HS-5 (cell line): ENCODE measurements at places on chromosomes 4 and X.

DNA sequence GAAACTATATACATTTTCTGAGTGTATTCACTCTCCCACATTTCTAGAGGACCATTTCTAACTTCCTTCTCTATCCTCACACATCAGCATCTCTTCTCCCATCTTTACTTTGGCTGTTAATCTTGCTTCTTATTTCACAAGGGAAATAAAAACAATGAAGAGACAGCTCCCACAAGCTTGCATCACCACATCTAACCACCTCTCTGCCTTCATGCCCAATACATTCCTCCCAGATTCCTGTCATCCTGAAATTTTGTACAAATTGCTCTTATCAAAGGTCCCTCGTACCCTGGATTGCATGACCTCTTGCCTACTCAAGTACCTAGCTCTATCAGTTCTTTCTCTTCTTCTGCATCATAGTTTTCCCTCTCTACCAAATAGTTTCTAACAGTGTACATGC lies 215.2 kb downstream of the ANTXR2 start:
- DNase-seq: no peak

GRCh38 chr4:74618659-74619058 lies 173.7 kb downstream of the AREG start:
- DNase-seq: no peak

GRCh38 chr4:123356921-123357320 lies 39.7 kb upstream of the SPRY1 start:
- DNase-seq: no peak

DNA sequence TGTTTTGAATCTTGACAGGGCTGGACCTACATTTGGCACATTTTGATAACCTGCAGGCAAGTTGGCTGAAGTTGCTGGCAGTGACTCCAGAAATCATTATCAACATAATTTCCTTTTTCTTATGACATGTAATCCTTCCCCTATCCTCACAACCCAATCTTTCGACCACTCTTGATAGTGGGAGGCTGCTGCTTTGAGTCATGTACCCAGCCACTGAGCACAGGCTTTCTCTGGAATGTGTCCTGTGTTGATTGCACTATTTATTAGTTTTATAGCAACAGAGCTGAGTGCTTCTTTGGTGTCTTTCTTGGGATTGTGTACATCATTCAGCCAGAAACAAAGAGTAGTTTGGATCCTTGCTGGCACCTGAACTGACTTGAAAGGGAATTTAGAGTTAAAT lies 183.1 kb upstream of the LEF1 start:
- DNase-seq: no peak

DNA sequence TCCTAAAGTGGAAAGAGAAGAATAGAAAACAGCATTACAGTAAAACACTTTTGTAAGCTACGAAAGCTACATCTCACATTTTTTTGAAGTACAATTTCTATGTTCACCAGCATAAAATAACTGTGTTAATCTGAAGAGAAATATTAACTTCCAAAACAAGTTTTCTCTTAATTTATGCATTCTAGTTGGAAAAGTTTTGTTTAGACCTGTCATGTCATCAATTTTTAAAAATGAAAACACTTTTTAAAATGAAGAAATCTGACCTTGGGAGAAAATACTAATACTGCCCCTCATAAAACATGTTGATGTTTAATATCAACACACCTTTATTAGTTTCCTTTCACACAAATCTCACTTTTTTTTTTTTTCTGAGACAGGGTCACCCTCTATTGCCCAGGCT lies 45.2 kb downstream of the CCDC158 start:
- DNase-seq: no peak

DNA sequence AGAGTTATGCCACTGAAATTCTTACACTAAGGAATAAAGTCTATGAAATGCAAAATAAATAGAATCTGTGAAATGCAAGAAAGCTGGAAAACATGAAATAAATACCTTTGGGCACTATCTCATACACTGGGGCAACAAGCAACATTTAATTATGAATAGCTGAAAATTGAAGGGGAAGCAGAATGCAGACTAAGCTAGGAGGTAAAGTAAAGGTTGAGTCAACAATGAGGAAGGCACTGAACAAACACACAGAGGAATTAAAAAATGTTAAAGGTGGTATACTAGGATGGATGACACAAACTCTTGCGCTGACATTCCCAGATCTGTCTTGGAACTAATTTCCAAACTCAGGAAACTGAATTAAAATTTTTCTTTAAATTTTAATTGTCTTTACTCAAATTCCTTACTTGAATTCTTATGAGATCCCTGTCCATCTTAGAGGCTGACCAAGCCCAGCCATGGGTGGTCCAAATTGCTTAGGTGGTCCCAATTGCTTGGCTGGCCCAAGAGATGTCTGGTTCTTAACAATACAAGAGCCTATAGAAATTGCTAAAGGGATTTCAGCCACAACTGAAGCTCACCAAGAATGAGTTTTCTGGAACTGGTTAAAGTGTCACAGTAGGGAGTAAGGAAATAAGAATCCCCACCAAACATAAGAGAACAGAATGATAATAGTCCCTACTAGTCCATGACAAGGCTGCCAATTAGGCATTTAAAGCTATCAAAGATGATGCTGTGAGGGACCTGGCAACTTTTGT lies 41.3 kb upstream of the ZCCHC13 start:
- no peak for DNase-seq

DNA sequence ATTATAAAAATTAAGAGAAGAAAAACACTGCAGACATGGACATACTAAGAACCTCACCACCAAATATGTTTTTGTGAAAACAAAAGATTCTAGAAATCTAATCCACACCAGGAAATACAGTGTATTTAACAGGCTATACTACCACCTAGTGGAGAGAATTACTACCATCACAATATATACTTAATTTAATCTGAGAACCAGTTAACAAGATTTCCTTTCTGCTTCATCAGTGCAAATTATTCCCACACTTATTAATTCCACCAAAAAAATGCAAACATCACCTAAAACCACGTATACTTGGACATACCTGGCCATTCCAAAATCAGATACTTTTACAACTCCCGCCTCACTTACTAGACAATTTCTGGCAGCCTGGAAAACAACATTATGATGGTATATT lies 7.0 kb upstream of the TXK start:
- DNase-seq: no peak

- no peak for DNase-seq
These were observed 959.6 kb upstream of the NDST4 start for GRCh38 chr4:116073051-116073450.

DNA sequence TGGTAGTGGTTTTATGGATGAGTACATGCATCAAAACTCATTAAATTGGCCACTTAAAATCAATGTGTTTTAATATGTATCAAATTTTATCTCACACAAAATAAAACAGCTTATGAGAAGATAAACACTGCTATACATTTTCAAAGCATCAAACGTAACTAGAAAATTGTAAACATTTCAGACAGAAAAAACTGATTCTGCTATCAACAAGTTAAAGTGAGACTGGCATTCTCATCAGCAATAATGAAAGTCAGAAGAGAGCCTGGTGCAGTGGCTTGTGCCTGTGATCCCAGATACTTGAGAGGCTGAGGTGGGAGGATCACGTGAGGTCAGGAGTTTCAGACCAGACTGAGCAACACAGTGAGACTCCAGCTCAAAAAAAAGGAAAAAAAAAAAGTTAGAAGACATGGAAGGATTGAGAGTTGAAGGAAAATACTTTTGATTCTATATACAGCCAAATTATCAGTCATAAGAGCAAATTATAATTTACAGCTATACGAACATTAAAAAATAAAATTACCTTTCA lies 2.9 kb downstream of the TBCK start:
- no peak for DNase-seq

DNA sequence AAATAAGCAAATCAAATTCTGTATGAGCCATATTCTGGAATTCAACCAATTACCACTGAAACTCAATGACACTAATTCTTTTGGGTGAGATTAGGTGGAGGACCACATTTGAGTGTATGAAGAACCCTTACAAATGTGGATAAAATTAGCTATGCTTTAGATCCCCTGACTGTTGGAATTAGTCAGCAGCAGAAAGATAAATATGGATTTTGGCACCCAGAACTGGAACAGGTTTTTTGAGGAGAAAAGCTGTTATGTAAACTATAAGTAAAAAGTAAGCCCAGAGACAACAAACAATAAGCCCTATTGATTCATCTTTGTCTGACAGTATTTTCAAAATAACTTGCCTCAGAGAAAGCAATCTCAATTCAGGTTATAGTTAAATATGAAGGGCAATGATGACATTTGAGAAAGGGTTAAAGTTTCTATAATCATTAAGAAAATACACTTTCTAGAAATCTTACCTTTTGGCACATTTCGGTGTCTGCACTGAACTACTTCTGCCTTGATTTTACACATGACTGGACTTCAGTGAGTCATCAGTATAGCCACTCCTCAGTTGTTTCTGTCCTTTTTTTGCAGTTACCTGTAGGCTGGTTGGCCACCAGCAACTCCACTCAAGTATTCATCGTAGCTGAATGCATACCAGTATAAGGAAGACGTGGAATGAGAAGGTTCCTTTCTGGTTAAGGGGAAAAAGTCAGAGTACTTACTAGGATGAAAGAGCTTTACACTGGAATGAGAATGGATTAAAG lies 80.0 kb downstream of the KCTD8 start:
- no peak for DNase-seq
